ENCODE measurements at places on chromosomes 7 and 10. TPM values are rescaled to one million over a fixed set of nuclear protein-coding genes. Genes with fewer than 3 reads are reported as not detected.
A peak's percentile ranks its signal among the peaks of the same experiment; 100 is the strongest.

DNA sequence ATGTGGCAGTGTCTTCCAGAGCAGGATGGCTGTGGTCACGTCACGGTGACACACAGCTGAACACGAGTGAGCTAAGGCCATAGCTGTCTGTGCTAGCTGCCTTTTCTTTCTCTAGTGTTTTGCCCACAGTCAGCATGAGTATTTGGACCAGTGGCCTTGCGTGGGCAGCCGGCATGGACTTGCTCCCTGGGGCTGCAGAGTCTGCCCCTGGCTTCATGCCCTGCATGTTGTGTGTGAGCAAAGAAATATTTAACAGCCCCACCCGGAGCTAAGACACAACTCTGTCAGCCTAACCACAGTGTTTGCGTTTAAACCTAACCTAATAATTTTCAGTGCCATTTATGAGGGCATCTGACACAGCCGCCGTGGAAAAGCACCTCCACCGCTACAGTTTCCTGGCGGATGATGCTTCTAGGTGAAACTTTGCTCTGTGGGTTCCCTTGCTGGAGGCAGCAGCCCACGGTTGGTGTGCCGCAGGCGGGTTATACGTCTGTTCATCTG, 14.6 kb downstream of the CHST12 start:
- DNase-seq = no peak

DNA sequence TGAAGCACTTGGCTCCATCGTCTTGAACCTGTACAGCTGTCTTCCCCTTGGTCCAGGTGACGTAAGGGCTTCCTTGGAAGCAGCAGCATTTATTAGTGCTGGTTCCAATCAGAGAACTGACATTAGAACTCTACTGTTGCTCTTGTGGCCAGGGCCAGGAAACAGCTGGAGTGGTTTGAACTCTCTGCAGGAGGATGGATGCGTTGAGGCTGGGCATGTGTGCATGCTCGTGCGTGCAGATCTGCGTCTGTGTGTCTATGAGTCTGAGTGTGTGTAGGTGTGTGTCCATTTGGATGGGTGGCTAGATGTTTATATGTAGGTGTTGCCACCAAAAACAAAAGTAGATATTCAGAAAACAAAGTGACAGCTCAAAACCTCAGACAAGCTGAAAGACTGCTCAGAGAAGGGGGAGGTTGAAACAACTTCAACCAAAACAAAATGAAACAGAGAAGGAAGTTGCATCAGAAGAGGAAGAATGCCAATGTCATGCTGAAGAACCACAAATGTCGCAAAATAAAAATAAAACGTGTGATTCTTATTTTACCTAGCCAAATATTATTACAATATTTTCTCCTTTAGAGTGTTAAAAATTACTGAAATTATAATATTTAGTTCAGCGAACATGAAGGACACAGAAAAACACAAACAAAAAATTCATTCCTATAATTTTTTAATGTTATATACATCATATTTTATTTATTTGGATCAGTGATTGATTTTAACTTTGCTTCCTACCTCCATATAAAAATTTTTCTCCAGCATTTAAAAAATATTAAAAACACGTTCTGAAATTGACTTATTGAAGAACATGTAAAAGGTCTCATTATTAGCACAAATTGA, 96.1 kb upstream of the MKLN1 start:
- peak; percentile 37 for DNase-seq

DNA sequence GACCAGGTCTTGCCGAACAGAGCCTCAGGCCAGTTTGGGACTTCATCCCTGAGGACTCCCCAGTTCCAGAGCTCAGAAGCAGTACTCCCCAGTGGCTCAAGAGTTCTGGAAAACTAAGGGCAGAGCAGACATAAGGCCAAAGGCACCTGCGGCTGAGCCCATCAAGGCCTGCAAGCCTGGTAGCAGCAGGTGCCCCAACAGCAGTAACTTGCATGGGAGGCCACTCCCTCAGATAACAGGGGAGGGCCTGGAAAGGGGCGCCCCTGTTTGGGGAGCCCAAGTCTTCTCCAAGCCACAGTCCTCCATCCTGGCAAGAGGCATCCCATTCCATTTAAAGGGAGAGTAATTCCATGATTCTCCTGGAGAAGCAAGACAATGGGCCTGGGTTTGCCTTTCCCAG, 13.0 kb downstream of the POLL start:
- DNase-seq = no peak

TRIM50 gene
- not detected for total RNA-seq

MAT1A gene
- total RNA-seq = 0.89 TPM

NOBOX gene
- total RNA-seq = not detected
